ENCODE measurements at places on chromosomes 6 and 20. TPM values are rescaled to one million over a fixed set of nuclear protein-coding genes. Genes with fewer than 3 reads are reported as not detected.

The AURKA gene
- 96.9 TPM for total RNA-seq

The SAMD5 gene
- 0.08 TPM for total RNA-seq

The APOBEC2 gene
- not detected for total RNA-seq

The SNX9 gene
- 23.3 TPM for total RNA-seq

DNA sequence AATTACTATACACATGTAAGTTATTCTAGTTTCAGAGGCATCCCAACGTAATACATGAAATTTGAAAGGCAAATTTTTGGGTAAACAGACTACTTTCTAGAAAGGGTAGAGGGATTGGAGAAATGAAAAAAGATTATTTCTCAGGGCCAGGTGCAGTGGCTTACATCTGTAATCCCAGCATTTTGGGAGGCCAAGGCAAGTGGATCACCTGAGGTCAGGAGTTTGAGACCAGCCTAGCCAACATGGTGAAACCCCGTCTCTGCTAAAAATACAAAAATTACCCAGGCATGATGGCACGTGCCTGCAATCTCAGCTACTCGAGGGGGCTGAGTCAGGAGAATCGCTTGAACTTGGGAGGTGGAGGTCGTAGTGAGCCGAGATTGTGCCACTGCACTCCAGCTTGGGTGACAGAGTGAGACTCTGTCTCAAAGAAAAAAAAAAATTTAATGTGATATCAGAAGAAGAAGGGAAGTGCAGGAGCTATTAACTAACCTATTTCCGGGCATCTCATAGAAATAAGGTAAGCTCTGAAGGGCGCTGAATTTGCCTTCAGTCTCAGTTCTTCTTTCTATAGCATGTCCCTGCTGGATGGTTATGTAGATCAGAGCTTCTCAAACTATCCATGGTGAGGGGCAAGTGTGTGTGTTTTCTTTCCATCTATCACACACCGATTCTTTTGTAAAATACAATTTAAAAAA is 100.3 kb upstream of the MTHFD1L start:
- no peak for DNase-seq

GRCh38 chr6:154938221-154938580 is 56.9 kb upstream of the TIAM2 start:
- no peak for DNase-seq

DNA sequence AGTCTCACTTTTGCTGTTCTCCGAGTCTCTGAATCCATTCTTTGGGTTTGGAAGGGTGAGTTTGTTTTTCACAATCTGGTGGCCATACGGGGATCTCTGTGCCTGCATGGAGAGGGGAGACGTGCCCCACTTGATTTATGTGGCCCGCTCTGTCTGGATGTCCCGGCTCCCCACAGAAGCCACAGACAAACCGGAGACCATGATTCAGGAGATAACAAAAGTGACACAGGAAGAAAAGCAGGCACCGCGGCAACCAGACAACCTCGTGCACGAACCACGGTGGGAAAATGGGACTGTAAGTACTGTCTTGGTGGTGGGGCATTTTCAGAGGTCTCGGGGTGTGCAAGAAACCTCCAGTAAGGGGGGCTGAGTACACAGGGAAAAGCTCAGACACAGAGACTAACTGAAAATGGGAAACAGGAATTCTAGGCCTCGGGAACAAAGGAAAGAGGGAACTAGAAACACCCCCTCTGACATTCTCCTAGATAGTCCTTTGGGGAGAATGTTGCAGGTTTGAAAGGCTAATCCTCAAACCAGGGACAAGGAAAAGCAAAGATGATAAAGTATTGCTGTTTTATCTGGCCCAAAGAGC is 22.1 kb upstream of the ZNF318 start:
- no peak for DNase-seq

DNA sequence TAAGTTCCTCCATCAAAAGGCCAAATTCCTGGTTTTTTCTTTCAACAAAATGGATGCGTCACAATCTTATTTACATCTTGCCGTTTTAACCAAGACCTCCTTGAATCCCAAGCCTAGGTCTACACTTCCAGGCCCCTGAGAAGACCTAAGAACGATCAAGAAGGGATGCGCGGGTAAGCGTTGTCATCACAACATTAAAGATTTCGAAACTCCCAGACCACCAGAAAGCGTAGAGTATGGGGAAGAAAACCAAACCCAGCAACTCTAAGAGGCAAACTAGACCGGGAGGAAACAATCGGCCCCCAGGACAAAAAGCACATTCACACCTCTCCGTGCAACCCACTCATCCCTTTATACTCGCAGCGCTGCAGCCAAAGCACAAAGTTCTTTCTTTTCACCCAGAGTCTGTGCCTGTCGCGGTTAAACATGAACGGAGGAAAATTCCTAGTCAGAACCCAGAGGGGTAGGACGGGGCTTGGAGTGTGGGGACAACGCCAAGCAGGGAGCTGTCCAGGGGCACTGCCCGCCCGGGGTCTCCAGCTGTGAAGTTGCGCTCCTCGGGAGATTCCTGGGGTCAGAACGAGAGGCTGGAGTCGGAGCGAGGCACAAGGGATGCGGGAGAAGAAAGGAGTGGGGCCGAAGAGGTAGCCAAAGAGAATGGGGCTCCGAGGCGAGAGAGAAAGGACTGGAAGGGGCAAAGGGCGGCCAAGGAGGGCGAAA is 725 bp downstream of the OSER1 start:
- peak; percentile 64 for DNase-seq

DNA sequence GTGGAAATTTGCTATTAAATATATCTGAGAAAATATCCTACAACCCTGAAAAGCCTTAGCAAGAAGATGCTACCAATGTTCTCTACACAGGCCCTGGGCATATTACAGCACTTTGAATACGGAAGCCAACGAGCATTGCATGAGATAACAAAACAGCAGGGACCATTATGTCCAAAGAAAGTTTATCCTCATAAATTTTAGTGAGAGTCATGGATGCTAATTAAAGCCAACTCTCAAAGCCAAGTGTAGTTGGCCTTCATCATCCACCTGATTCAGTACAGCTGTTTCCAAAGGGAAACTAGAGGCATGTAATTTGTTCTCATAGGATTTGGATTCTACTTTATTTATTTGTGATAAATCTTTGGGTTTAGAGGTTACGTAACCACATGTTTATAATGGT is 564.8 kb downstream of the RFPL4B start:
- DNase-seq, result no peak

DNA sequence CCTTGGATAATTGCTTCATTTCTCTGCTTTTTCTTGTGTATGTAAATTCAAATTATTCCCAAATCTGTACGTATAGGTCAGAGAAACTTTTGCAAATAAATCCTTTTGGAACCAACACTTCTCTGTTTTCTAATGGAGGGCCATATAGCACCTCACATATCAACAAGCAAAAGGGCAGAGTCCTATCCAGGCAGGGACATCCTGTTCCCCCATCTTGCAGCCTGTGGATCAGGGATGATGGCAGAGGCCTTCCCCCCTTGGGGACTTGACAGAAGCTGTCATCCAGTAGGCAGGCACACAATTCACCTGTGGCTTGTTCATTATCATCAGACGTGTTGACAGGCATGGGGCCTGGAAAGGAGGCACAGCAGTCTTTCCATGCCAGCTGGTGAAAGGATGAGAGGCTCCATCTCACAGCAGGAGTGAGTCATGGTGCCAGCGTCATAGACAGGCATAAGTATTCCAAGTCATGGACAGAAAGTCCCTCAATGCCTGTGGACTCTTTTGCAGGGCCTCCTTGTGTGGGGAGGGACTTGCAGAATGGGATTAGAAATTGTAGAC is 31.8 kb upstream of the PLEKHG1 start:
- DNase-seq, result no peak

DNA sequence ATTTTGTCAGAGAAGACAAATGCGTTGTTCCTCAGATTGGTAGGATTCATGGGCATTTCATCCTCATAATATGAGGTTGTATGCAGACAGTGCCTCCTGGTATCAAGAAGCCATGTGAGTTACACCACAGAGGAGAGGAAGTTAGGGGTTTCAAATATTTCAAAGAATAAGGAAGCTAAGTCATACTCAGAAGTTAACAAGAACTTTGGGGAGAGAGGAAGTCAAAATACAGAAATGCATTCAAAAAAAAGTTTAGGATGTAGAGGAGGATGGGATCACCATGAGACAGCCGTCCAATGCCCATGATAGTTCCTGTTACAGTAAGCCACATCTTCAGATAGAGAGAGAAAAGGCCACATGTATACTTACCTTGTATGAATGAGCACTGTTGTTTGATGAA is 22.3 kb downstream of the HLA-DOB start:
- no peak for DNase-seq

GRCh38 chr6:21116736-21117135 is 476.8 kb upstream of the SOX4 start:
- no peak for DNase-seq

DNA sequence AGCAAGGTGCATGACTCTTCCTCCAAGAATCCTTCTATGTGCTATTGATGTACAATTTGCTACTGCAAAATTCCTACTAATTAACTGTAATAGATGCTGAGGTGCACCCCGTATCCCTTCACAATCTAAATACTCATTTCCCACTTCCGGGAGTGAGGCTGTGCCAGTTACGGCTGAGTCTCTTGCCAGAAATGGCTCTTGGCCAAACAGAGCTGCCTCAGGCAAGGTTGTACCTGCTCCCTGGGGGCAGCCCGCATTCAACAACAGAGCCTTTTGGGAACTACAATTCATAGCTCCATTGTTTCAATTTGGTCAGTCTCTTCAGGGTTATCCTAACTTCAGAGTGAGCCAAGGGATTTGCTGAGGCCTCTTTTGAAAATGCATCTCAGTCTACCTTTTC is 789.8 kb upstream of the MAP3K7 start:
- DNase-seq, result peak; percentile 8

DNA sequence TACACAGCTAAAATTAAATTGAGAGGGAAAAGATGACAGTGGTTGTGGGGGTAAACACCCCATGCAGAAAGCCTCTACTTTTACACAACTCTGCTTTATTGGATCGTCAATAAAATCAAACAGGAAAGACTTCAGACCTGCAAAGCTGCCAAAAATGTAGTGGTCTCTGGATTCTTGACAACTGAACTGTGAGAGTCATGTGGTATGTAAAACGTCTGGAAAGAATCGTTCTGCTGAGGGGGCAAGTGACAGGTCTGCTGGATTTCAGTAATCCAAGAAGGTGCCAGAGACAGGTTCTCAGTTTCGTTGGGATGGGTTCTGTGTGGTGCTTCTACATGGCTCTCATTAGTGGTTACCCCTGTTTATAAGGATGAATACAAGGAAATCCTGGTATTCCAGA is 63.3 kb downstream of the TSPYL4 start:
- DNase-seq, result no peak

GRCh38 chr6:14569394-14569793 is 451.8 kb downstream of the CD83 start:
- DNase-seq, result no peak

DNA sequence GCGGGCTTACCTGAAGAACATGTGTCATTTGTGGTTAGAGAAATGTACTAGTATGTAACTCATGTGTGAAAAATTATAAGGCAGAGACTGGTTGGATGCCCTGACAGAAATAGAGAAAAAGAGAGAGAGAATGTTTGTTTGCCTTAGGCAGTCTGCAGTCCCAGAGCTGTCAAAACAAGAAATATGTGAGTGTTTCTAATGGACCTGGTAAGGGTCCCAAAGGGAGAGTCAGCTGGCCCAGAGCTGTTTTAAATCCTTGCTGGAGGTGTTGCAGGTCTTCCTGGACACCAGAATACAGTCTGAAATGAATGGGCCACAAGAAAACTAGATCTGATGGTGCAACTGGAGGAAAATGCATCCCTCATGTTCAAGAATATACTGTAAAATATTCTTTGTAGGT is 158.3 kb upstream of the OGFRL1 start:
- no peak for DNase-seq

GRCh38 chr6:29388533-29388932 is 6.9 kb upstream of the OR12D2 start:
- no peak for DNase-seq

DNA sequence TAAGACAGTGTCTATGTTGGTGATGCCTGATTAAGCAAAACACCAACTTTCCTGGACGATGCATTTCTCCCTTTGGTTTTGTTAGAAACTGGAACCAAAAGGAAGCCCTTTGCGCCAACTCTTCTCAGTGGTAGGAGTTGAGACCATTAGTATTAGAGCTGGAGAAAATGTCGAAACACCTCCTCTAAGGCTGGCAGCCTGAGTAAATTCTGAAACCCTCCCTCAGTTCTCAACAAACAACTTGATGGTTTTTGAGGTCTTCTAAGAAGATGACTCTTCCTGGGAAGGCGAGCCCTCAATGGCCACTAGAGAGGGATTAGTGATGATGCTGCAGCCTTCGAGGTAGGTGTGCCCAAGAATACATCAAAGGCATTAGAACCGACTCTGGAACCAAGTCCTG is 78.4 kb upstream of the CCN6 start:
- no peak for DNase-seq

DNA sequence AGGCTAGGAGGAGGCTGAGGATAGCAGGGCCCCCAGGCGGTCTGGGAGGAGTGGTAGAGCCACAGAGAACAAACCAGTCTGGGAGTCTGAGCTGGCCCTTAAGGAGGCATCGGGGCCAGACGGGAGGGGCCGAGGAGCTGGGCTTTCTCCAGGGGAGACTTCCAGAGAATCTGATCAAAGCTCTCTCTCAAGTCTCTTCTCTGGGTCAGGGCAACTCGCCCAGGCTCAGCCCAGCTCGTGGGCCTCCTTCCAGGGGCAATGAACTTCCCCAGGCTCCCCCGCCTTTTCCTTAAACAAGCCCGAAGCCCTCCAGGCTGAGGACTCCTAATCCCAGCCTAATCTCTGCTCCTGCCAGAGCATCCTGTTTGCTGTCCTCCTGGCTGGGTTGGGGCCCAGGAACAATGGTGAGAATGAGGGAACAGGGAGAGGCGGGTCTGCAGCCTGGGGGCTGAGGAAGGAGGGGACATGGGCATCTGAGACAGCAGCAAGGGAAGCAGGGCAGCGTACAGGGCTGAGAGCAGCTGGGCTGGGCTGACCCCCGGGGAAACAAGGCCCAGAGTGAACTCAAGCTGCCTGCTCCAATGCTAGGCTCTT is 173.6 kb downstream of the ANKRD60 start:
- DNase-seq, result peak; percentile 26

- DNase-seq, result peak; percentile 12
Observed at GRCh38 chr6:167904791-167905190, 78.1 kb downstream of the AFDN start.

DNA sequence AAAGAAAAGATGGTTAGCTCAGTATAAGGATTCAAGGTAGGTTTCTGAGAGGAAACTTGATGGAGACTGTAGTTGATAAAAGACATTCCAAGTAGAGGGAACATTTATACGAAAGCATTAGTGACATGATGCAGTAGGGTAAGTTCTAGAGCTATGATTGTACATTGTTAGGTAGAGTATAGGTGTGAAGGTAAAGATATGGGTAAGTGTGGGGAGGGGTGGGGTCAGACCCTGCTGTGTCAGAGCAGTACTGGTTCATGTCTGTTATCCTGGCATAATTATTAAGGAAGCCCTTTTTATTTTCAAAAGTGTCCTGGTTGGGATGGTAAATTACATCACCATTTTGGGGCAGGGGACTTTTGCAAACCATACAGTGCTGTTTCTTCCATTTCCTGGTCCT is 635.8 kb downstream of the COL12A1 start:
- DNase-seq, result no peak

- DNase-seq, result no peak
Observed at GRCh38 chr20:16712511-16712947, 17.3 kb upstream of the SNRPB2 start.

Data from GM23338 (cell line).